Left ventricle myocardium inferior (tissue), 1 donor: ENCODE measurements at places on chromosomes 7 and 10.

DNA sequence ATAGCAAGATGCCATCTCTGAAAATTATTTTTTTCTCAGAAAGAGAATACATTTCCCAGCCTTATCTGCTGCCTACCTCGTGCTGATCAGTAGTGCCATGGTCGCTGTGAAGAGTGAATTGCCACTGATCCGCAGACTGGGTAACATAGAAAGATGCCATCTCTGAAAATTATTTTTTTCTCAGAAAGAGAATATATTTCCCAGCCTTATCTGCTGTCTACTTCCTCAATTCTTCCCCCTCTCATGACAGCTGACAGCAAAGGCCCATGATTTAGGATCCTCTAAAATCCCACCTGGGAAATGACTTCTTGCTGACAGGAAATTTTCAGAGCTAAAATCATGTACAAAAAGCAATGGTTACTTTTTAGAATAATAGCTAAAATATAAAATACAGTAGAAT lies 92.5 kb upstream of the AHR start:
- DNase-seq, result no peak

- DNase-seq, result no peak
Measured at GRCh38 chr7:94856643-94857042, 50.8 kb upstream of the PPP1R9A start.

DNA sequence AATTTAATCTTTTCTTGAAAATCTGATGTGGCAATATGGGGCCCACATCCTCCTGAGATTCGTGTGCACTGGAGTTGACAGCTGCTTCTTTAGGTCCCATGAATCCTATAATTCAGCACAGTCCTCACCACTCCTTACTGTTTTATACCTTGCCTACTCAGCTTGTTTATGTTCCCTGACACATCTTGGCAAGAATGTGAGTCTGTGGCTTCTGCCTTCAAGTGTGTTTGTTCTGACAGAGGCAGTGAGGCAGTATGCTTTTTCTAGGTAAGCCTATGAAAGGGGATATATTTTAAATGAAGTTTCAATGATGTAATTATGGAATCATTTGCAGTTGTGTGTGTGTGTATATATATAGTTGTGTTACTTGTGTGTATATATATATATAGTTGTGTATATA lies 106.4 kb downstream of the AMPH start:
- DNase-seq, result no peak

GRCh38 chr10:25104441-25104840 lies 70.4 kb upstream of the GPR158 start:
- DNase-seq, result no peak

DNA sequence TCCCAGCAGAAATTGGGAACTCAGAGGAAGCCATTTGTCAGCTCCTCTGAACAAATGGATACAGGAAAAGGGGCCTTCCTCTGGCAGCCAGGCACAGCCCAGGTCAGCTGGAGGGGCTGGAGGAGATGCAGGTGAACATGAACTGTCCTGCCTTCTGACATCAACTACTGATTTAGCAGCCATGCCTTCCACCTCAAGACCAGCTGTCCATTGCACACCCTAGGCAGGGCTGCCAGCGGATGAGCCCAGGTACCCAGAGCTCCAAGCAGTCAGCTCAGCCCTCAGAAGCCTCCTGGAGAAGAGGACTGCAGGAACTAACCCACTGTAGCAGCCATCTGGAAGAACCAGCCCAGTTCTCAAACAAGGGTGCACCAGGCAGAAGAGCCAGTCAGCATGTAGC lies 44.1 kb upstream of the GDF10 start:
- DNase-seq, result no peak

DNA sequence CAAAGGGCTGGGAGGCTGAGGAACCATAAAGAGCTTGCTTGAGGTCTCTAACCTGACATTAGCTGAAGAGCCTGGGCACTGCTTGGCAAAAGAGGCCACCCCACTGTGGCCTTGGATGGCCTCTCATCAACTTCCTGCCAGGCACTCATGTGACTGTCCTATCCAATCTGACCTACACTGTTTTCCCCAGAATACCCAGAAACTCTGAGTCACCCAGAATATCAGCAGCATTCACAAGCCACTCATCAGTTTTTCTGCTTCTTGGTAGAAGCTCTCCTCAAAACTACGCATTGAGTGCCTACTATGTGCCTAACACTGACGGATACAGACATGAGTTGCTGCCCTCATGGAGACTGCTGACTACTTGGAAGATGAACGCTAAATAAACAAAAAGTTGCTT lies 4.1 kb upstream of the NT5C2 start:
- DNase-seq, result peak; percentile 41

DNA sequence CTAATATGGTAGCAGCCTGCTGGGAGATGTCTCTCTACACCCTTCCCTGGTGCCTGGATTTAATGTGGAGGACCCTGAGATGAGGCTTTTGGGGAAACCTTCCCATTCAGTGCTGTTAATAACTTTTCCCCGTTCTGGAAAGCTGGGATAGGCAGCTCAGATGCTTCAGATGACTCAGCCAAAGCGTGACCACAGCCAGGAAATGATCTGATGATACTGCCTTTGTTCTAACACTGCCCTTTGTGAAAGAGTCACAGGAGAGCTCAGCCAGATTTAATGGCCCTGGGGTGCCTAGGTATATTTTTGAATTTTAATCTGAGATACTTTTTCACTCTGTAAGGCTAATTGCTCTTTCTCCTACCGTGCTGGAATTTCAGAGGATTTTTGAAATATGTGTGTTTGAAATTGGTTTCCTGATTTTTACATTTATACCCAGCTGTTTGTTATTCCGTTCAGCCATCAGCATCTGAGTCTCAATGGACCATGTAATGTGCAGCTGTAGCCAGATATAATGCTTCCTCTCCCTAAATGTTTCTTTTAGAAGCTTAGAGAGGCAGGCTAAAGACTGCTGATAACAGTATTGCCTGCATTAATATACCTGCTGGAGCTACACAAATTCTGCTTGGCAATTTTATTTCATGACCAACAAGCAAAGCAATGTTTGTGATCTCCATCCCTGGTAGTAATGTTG lies 17.8 kb downstream of the CELF2 start:
- DNase-seq, result no peak

DNA sequence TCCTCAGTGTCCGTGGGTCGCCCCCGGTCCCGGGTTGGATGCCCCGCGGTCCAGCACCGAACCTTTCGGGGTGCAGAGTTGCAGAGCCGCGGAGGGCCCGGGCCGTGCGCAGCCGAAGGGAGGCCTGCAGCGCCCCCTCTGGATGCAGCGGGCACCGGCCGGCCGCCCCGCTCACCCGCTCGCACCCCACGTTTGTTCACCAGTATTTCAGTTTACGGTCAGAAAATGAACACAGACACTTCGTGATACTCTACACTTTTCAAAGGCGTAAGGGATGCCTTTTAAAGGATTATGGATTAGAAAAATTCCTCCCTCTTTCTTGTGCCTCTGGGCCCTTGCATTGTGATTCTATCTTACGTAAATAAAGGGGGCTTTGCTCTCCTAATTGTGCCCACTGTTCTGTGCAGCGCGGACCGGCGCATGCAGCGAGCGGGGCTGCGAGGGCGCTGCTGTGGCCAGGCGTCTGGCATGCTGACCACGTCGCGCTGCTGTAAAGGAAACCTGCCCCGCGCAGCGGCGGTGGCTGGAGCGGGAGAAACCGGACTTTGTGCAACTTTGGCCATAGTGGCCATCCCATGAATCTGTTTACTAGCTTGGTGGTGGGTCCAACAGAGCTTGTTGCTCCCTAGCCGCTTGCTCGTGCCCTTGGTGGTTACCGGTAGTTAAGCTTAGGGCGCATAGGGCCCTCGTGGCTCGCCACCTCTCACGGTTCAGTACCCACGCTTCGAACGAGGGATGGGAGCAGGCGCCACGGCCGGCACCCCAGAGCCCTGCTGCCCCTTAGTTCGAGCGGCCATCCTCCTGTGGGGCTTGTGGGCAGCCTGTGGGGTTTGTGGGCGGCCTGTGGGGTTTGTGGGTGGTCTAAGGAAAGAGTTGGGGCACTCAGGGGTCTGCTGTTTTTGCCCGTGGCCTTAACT lies 739 bp upstream of the MEST start:
- DNase-seq, result no peak

GRCh38 chr7:137755846-137756651 lies 90.7 kb downstream of the DGKI start:
- DNase-seq, result no peak

DNA sequence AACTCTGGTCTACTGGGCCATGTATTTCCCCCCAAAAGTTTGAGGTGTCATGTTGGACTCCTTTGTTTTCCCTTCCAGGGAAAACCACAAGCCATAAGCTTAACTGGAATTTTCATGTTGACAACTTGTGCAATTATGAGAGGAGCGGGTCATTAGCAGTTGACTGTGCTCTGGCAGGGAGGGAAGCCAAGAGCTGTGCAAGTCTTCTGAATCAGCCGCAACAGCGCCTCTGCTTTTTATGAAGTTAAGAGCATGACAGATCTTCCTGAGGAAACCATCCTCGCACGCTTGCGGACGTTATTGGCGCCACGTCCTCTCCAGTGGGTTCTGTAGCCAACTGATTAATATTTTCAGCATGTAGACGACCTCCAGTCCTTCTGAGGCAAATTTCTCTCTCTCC lies 148.7 kb upstream of the MKI67 start:
- no peak for DNase-seq

DNA sequence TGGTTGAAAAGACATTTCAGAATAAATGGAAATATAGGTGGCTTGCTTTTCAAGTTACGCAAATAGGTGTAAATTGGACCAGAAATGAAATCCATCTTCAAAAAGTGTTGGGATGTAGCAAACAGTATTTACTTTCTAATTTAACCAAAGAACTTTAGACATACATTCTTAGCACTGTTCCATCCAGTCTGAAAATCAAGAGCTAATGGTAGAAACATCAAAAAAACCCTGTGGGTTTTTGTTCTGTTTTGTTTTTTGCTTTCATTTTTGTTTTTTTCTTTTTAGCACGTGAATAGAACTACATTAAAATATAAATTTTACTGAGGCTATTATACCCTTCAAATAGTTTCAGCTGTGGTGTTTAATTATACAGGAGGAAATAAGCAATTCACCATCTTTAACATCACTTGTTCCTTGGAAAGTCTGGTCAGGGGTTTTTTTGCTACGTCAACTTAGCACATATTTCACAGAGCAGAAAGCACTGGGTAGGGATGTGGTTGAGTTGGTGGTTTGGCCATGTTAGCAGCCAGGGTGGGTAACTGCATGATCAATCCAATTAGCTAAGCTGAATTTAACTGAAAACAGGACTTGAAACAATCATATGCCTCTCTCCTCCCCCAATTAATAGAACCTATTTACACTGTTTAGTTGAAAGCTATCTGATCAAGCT lies 275.4 kb upstream of the PFKP start:
- DNase-seq, result no peak

DNA sequence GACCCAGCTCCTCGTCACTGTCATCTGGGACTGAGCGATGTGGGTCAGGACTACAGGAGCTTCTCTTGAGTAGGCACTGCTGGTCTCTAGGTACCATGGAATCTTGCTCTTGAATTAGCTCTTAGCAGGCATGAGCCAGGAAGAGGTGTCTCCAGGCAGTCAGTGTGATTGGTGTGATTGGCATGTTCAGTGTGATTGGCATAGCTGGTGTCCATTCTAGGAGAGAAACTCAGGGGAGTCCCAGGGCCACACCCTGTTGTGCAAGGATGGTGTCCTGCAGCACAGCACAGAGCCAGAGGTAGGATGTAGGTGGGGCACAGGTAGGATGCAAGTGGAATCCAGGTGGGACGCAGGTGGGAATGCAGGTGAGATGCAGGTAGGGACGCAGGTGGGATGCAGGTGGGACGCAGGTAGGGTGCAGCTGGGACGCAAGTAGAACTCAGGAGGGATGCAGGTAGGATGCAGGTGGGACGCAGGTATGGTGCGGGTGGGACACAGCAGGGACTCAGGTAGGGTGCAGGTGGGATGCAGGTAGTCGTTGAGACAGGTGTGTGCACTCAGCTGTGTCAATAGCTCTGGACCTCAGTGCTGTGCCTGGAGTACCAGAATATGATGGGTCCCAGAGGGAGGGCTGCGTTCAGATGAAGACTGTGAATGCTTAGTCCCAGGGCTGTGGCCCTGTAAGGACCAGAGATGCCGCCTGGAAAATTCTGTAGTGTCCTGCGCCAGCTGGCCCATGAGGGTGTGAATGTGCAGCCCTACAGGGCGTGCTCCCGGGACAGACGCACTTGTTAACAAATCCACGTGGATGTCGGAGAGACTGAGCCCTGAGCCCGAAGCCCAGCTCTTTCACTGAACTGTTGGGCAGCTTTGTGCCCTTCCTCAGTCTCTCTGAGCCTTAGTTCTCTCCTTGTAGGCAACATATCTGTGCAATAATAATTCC lies 248.2 kb upstream of the PITRM1 start:
- DNase-seq, result no peak

DNA sequence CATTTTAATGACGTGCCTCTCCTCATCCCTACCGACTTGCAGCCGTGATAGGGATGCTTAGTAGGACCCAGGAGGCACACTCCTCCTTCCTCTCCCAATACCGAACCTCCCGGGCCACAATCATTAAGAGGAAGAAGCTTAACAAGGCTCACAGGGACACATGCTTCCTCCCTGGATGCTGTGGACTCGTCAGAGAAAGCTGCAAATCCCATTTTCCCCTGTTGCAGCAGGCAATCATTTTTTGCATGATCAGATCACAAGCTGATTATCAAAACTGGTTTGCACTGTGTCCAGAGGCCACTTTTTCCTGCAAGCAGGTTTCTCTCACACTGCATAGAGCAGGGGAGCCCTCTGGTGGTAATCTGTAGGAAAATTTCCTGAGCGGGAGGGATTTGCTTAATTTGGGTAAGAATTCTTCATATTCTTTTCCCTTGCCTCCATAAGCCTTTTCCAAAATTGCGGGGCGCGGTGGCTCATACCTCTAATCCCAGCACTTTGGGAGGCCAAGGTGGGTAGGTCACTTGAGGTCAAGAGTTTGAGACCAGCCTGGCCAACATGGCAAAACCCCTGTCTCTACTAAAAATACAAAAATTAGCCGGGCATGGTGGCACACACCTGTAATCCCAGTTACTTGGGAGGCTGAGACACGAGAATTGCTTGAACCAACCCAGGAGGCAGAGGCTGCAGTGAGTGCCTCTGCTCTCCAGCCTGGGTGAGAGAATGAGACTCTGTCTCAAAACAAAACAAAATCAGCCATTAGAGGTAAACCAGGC lies 16.1 kb upstream of the LAMB4 start:
- peak; percentile 25 for DNase-seq

GRCh38 chr7:27129729-27130539 lies 623 bp downstream of the HOXA4 start:
- DNase-seq, result no peak

- no peak for DNase-seq
Measured at GRCh38 chr7:73966062-73966940, 61.7 kb upstream of the ELN start.

DNA sequence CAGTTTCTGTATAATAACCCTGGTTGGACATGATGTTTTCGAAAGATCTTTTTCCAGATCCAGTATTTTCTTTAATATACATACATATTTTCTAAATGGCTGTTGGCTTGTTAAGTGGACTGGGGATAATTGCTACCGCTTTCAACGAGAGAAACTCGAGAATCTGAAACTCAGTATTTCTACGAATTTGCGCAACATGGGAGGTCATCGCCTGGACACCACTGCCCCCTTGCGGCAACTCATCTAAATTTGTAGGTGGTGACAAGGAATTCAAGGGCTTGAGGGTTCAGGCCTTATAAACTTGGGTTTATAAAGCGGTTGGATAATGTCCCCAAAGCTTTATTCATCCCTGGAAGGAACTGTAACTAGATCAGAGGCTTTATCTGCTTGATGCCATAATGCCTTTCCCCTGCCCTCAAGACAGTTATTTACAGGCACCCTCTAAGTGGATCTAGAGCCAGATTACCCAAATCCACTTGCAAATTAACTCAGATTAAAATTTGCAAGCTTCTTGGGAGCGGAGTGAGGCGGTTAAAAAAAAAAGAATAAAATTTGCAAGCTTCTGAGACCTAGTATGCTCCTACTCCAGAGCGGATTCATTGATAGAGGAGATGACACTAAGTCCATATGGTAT lies 21.3 kb upstream of the KCNK18 start:
- peak; percentile 76 for DNase-seq

GRCh38 chr10:625333-625696 lies 64.2 kb downstream of the DIP2C start:
- DNase-seq, result peak; percentile 77
